PC-9 (cell line): ENCODE measurements at places on chromosomes 6 and 20.

GRCh38 chr6:115000736-115001135, 657.9 kb upstream of the HS3ST5 start:
- DNase-seq, result peak; percentile 58

- no peak for DNase-seq
Measured at GRCh38 chr20:22569353-22569752, 15.0 kb downstream of the FOXA2 start.

- DNase-seq, result no peak
Measured at GRCh38 chr6:118123503-118124037, 216.5 kb downstream of the SLC35F1 start.

DNA sequence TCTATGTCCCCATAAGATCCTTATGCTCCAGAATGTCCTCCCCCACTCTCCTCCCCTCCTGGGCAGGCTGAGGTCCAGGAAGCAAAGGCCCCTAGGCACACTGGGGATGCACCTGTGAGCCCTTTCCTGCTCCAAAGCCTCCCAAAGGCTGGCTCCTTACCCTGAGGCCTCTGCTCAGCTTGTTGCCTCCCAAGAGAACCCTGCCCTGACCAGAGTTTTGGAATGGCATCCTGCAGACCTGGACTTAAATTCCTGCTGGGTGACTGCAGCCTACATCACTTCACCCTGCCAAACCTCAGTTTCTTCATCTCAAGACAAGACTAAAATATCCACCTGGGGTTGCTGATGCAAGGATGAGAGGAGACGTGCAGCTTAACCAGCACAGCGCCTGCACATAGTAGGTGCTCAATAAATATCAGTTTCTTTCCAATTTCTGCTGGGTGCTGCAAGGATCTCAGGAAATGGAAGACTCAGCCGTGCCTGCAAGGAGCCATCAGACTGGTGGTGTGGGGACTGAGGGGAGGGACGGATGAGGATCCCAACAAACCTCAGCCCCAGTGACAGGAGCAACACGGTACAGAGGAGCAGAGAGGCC, 2.1 kb upstream of the LBP start:
- DNase-seq, result no peak

DNA sequence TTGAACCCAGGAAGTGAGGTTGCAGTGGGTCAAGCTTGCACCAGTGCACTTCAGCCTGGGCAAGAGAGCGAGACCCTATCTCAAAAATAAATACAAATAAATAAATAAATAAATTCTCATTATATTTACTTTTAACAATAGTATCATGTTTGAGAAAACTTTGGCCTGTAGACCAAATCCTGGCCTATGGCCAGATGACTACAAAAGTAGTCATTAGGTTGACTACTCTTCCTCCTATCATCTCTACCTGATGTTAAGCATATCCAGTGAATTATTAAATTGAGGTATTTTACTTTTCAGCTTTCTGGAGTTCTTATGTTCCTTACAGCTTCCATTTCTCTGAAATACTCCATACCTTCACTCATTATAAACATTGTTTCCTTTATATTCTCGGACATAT, 280.6 kb downstream of the LAMA2 start:
- no peak for DNase-seq

DNA sequence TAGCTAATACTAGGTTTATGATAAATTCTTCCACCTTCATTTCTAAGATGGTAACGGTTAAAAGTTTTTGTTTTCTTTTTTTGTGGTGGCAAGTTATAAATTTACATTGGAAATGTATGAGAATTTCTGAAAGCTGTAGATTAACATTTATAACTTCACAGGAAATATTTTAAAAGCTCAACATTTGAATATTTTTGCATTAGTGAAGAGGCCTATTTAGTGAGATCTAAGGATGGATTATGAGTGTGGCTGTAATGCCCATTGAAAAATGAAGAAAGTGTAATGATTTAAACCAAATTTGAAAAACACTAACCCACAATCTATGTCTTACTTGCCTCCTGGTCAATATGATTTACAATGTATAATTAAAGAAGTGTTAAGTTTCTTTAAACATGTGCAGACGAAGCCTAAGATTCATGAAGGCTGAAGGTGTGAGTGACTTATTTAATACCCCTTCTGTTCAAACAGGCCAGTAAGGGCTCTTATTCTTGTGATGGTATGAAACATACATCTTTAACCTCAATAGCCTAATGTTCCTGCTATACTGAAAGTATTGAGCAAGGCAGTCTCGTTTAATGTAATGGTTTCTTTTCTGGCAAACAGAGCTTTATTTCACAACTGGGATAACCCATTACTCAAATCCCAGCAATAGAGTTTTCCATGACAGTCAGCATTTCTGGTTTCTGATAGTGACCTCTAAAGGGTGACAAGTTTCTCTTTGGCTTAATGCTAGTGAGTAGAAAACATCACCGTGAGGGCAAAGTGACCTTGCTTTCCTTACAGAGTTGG, 13.2 kb downstream of the HDGFL1 start:
- DNase-seq, result no peak

GRCh38 chr6:145147559-145147958, 587.8 kb downstream of the EPM2A start:
- DNase-seq, result peak; percentile 36

DNA sequence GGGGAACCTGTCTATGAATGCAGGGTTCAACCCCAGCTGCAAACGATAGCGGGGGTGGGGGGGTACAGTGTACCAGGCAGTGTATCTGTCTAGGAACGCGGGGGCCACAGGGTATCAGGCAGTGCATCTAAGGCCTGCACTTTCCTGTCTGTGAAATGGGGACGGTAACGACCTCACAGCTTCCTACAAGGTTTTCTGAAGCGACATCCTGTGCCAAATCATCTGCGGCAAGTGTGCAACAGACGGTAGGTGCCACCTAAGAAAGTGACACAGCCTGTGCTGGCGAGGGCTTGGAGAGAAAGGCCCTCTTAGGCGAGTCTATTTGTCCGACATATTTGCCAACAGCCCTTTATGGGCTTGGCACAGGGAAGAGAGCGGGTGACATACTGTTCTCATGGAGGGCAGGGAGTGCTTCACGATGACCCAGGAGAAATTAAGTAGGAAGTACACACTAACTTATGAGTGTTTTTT, 3.8 kb downstream of the DIDO1 start:
- DNase-seq, result no peak

DNA sequence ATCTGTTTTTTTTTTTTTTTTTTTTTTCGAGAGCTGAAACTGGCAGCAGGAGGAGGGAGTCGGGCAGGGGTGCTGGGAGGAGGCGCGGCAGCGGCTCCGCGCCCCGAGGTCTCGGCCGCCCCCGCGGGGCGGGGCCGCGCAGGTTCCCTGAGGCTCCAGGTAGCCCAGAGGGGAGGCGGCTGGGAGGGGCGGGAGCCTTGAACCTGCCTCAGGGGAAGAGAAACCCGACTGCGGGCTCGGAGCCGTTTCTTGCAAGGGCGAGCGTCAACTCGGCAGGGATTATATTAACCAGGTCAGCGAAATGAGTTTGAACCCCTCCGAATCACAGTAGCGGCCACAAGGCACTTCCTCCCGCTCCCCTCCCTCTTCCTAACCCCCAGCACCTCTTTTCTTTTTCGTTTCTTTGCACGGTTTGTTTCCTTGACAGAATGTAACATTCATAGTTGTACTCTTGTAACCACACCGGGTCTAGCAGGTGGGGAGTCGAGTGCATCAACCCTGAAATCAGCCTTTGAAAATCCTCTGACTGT, 2.0 kb downstream of the MYB start:
- DNase-seq, result peak; percentile 3

DNA sequence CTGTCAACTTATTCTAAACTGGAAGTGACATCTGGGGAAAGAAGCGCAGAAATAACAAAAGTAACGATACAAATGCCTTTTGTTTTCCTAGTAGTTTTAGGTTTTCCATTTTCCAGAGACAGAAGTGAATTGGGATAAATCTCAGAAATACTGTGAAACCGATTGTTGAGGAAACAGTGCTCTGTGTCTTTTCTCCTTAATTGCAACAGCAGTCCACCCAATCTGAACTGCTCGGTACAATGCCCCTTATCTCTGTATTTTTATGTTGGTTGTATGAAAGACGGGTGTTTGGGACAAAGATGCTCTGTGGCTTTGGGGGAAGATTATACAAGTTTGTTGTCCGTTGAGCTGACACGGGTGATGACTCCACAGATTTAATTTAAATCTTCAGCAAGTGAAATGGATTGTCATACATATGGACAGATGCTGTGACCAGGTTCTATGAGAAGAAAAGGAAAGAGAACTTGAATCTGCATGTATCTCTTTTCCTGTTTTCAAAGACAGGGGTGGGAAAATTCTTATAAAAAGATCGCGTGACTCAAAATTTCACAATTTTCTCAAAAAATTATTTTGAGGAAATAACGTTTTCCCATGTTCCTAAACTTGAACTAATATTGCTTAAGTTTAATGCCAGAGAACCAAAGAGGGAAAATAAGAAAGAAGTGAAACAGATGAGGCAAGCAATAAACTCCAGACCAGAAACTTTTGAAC, 41.2 kb downstream of the SASH1 start:
- DNase-seq, result no peak

- no peak for DNase-seq
Measured at GRCh38 chr6:24574809-24575208, 71.2 kb downstream of the KIAA0319 start.

DNA sequence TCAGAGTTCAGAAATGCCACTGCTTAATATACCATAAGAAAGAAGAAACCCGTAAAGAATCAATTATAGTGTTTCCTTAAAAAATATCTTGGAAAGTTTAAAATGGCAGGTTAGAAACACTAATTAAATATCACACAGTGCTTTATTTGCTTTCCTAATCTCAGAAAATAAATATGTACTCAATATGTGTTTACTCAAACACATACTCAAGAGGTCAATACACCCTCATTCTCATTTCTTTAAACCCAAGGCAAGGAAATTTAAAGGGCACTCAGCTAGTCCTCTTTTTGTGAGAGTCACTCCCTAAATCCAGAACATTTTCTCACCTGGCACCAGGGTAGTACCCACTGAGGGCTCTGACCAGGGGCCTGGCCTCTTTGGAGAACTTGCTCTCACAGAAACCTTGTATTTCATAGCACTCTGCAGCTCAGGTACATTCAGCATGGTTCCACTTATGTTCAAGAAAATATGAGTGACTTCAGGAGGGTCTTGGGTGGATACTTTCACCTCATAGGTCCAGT, 38.2 kb downstream of the ROS1 start:
- DNase-seq, result no peak

- no peak for DNase-seq
Measured at GRCh38 chr20:49624317-49624716, 56.4 kb upstream of the PTGIS start.

DNA sequence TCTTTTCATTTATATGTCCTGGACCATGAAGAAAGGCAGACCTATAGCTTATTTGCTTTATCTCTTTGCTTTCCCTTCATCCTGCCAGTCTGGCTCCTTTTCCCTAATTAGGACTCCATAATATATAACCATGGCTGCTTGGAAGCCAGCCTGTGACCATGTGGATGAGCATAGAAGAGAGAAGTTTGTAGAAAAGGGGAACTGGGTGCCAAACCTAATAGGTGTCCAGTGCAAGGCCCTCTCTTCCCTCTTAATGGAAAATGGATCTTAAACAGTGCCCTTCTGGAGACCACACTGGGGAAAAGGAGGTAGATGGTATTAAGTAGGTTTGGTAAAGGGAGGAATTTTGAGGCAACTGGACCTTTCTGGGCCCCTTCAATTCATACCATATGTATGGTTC, 16.7 kb upstream of the OSTM1 start:
- DNase-seq, result no peak

- peak; percentile 10 for DNase-seq
Measured at GRCh38 chr6:153947808-153948447, 91.1 kb upstream of the OPRM1 start.

DNA sequence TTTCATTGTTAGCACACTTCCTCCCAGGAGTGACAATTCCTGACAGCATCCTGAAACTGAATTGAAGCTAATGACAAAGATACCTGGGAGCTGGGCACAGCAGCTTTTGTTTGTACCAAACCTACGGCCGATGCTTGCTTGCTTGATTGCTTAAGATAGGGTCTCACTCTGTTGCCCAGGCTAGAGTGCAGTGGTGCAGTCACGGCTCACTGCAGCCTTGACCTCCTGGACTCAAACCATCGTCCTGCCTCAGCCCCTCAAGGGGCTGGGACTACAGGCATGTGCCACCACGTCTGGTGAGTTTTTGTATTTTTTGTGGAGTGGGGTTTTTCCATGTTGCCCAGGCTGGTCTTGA, 84.7 kb upstream of the SCP2D1 start:
- DNase-seq, result no peak

- no peak for DNase-seq
Measured at GRCh38 chr6:108825326-108825725, 22.9 kb upstream of the ARMC2 start.

DNA sequence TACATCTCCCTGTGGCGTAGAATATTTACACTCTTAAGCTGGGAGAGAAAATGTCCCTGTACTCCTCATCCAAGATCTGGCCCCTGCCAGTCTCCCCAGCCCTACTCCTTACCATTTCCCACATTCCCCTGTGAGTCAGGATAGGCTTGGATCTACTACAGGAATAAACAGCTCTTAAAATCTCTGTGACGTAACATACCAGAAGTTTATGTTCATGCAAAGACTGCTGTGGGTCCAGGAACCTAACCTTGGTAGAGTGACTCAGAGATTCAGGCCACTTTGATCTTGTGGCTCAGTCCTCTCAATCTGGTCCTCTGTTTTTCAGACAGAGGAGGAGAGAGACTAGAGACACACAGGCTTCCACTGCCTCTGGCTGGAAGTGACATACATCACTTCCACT, 38.5 kb upstream of the GPR6 start:
- no peak for DNase-seq

DNA sequence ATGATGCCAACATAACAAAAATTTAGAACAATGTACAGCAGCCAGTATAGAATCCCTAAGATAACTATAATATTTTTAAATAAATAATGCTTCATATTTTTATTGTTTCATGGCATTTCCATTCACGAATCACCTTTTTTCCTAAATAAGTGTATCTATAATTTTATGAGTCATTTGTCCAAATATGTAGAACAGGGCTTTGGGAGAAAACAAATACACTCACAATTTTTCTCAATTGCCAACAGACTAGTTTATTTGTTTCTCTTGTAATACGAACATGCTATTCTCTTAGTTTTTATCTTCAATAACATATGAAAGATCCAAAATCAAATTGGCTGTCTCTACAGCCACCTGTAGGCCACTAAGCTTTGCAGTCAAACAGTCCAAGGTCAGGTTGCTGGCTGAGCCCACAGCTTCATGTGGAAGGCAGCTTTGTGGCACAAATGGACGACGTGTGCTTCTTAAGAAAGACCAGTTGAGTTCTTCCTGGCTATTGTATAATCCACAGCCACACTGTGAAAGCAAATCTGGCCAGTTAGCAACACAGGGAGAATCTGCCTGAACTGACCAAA, 29.0 kb downstream of the MKKS start:
- no peak for DNase-seq

GRCh38 chr6:90544741-90545140, 42.1 kb downstream of the MAP3K7 start:
- no peak for DNase-seq

- no peak for DNase-seq
Measured at GRCh38 chr6:29841030-29841429, 13.4 kb downstream of the HLA-G start.

- no peak for DNase-seq
Measured at GRCh38 chr6:30157999-30158398, 3.0 kb downstream of the TRIM10 start.

GRCh38 chr20:47785854-47786764, 828 bp upstream of the SULF2 start:
- DNase-seq, result peak; percentile 87

GRCh38 chr20:57043091-57043490, 223.3 kb downstream of the BMP7 start:
- no peak for DNase-seq

GRCh38 chr6:113927001-113927400, 43.9 kb downstream of the HDAC2 start:
- DNase-seq, result no peak
